CD4-positive, CD25-positive, alpha-beta regulatory T cell (primary cell): ENCODE measurements at places on chromosomes 1 and 21. TPM values are rescaled to one million over a fixed set of nuclear protein-coding genes. Genes with fewer than 3 reads are reported as not detected.

Gene CD53
- polyA plus RNA-seq, result 1,152 TPM

Gene SLFNL1
- not detected for polyA plus RNA-seq

Gene ZNF593
- polyA plus RNA-seq, result 40.3 TPM

Gene HLX
- not detected for polyA plus RNA-seq

Gene CFAP107
- polyA plus RNA-seq, result not detected

Gene DNM3
- 0.76 TPM for polyA plus RNA-seq

Gene RGSL1
- polyA plus RNA-seq, result not detected

Gene S100A9
- polyA plus RNA-seq, result 4.1 TPM

Gene RCOR3
- 24.8 TPM for polyA plus RNA-seq

Gene RIPPLY3
- not detected for polyA plus RNA-seq

Gene PRAMEF11
- polyA plus RNA-seq, result not detected

Gene NAXE
- polyA plus RNA-seq, result 95.7 TPM

Gene CELA2A
- polyA plus RNA-seq, result not detected

Gene TINAGL1
- not detected for polyA plus RNA-seq

Gene MTARC2
- polyA plus RNA-seq, result not detected

Gene LCE2C
- polyA plus RNA-seq, result not detected
